ENCODE measurements at places on chromosomes 6 and 20.

DNA sequence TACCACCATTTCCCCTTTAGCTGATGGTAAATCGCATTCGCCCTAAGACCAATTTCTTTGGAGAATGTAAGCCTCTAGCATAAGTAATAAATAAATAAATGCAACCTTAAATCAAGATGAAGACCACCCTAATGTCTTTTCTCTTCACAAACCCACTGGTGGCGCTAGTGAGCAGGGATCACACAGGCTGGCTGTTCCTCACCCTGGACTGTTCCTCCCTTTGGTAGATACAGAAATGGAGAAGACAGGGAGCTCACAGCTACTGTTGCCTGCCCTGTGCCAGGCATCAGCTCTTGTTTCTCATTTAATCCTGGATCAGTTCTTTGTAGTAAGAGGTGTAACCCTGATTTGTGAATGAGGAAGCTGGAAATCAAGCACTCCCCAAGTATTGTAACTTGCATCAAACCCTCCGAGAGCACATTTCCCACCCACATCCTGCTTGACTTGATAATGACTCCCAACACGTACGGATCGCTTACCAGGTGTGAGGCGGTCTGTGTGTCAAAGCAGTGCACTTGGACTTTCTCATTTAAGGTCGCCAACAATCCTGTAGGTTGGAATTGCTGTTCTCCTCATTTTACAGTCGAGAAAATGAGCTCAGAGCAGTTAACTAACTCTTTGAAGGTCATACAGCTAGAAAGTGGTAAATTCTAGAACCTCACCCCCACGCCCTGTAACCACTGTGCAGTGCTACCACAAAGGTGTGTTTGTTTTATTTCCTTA is 236.1 kb downstream of the TSHZ2 start:
- no peak for DNase-seq

GRCh38 chr20:63968928-63969760 is 586 bp downstream of the ZNF512B start:
- no peak for DNase-seq

GRCh38 chr6:156942266-156942665 is 165.1 kb downstream of the ARID1B start:
- no peak for DNase-seq

GRCh38 chr20:35446356-35447078 is 8.5 kb upstream of the GDF5 start:
- no peak for DNase-seq

DNA sequence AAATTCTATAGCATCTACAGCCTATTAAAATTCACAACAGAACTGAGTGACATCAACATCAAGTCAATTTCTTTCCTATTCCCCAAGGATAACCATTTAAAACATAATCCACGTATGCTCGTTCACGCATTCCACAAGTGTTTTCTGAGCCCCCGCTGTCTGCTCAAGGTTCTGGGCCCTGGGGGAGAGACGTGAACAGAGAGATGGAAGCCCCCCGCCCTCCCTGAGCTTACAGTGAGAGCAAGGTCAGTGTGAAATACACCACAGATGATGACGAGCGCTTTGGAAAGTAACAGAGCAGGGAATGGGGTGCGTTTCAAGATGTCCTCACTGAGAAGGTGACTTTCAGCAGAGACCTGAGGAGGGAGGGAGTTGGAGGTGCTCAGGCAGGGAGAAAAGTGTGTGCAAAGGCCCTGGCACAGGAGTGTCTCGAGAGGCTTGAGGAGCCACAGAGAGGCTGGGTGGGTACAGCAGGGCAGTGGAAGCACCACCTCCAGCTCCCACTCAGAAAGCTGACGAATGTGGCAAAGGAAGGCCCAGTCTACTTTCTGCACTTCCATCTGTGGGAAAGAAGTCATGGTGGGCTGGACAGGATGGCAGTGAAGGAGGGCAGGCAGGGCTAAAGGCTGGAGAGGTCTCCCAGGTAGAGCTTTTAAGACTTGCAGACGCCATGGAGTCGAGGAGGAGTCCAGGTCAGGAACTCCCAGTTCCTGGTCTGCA is 88.3 kb downstream of the DLL1 start:
- no peak for DNase-seq

DNA sequence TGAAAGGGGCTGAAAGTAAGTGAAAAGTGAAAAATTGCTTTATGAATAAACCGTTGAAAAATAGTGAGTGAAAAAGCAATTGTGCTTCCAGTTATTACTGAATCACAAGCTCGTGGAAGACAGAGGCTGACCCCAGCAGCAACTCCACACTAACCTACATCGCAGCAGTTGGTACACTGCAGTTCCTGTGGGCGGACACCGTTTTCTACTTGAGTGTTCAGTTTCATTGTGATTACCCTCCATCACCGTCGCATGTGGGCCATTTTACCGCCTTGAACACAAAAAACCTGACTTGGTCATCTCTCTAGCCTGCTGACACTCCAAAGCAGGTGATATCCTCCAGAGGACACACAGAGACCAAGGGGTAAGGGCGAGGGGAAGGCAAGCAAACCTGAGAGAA is 28.4 kb downstream of the PRDM1 start:
- no peak for DNase-seq

Measured in SIG-M5 (cell line).